ENCODE measurements at places on chromosomes 2 and 18. TPM values are rescaled to one million over a fixed set of nuclear protein-coding genes. Genes with fewer than 3 reads are reported as not detected.

SLC23A3 gene
- total RNA-seq, result 1.5 TPM

KANSL1L gene
- 18.3 TPM for total RNA-seq

SAP130 gene
- total RNA-seq, result 52.4 TPM

GRCh38 chr2:78263571-78263970 is 741.4 kb upstream of the LRRTM4 start:
- H3K27me3 ChIP-seq, result no peaks in the 10 kb centered on the region
- H3K4me3 ChIP-seq, result no peak overlapping the region
- DNase-seq, result no peak
- H3K36me3 ChIP-seq, result no peaks in the 10 kb centered on the region

ERFE gene
- total RNA-seq, result 2.6 TPM

- H3K27me3 ChIP-seq, result peaks cover 15% of the 10 kb centered on the region
- H3K27ac ChIP-seq, result no peak overlapping the region
- DNase-seq, result no peak
- H3K4me1 ChIP-seq, result peaks cover 15% of the 10 kb centered on the region
Observed at GRCh38 chr2:10045561-10046355, 2.4 kb downstream of the KLF11 start.

- H3K27ac ChIP-seq, result no peak overlapping the region
- H3K36me3 ChIP-seq, result peaks cover 4% of the 10 kb centered on the region
- H3K27me3 ChIP-seq, result peaks cover 10% of the 10 kb centered on the region
- H3K4me1 ChIP-seq, result peaks cover 17% of the 10 kb centered on the region
- DNase-seq, result no peak
Observed at GRCh38 chr2:60509066-60509465, 44.4 kb downstream of the BCL11A start.

DNA sequence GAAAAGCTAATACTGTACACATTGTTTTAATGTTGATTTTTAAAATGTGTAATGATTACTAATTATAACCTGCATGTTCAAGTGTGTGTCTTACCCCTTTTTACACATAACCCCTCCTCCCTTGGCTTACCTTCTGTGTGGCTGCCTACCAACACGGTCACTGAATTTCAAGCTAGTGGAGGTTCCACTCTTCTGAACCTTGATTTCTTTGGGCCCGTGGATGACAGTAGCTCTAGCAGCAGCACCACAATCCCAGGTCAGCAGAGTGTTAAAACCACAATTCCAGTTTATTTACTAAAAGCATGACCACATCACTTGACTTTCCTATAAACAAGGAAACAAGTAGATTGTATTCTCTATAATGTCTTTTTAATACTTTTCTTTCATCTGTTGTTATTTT is 56.9 kb downstream of the AFTPH start:
- no peak overlapping the region for H3K4me3 ChIP-seq
- no peaks in the 10 kb centered on the region for H3K27me3 ChIP-seq
- peaks cover 6% of the 10 kb centered on the region for H3K36me3 ChIP-seq
- no peak for DNase-seq
- no peaks in the 10 kb centered on the region for H3K4me1 ChIP-seq

SIGLEC15 gene
- not detected for total RNA-seq

SYT4 gene
- 8.2 TPM for total RNA-seq

TFPI gene
- total RNA-seq, result 7.0 TPM

DNA sequence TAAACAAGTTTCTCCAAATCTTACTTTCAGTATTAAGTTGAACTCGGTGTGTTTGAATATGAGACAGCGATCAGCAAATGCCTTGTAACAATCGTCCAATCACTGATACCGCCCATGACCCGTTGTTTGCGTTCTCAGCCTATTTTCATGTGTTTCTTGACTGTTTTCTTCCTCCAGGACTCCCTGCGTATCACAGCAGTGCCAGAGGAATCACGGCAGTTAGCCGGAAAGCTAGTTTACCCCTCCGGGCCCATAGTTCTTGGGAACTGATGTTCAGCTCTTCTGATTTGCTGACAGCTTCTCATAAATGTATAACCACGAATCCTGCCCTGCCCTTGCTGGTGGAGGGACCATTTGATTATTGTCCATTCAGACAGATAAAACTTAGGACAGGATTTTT is 42.2 kb upstream of the TPO start:
- H3K27me3 ChIP-seq, result no peaks in the 10 kb centered on the region
- H3K4me1 ChIP-seq, result no peaks in the 10 kb centered on the region
- no peak overlapping the region for H3K4me3 ChIP-seq
- no peaks in the 10 kb centered on the region for H3K36me3 ChIP-seq
- no peak for DNase-seq

GRCh38 chr2:241137276-241138190 is 11.7 kb downstream of the PASK start:
- H3K4me3 ChIP-seq, result no peak overlapping the region
- no peak overlapping the region for H3K27ac ChIP-seq
- DNase-seq, result no peak
- no peaks in the 10 kb centered on the region for H3K4me1 ChIP-seq
- H3K36me3 ChIP-seq, result peaks cover 6% of the 10 kb centered on the region

STRADB gene
- total RNA-seq, result 40.4 TPM

GRCh38 chr2:136376798-136377211 is 258.9 kb upstream of the CXCR4 start:
- peak overlapping the region; percentile 47 for H3K4me3 ChIP-seq
- peak; percentile 22 for DNase-seq
- H3K27me3 ChIP-seq, result no peaks in the 10 kb centered on the region

UNC80 gene
- 2.8 TPM for total RNA-seq

- DNase-seq, result no peak
- H3K27me3 ChIP-seq, result no peaks in the 10 kb centered on the region
- H3K4me3 ChIP-seq, result no peak overlapping the region
Observed at GRCh38 chr2:236535024-236535423, 34.6 kb upstream of the ACKR3 start.

- H3K27ac ChIP-seq, result no peak overlapping the region
- H3K4me3 ChIP-seq, result no peak overlapping the region
- DNase-seq, result no peak
- peaks cover 43% of the 10 kb centered on the region for H3K27me3 ChIP-seq
Observed at GRCh38 chr2:158717366-158718195, 77.5 kb upstream of the DAPL1 start.

- no peak overlapping the region for H3K4me3 ChIP-seq
- H3K27ac ChIP-seq, result no peak overlapping the region
- peaks cover 70% of the 10 kb centered on the region for H3K4me1 ChIP-seq
- no peaks in the 10 kb centered on the region for H3K27me3 ChIP-seq
- H3K36me3 ChIP-seq, result peaks cover 3% of the 10 kb centered on the region
Observed at GRCh38 chr2:239229545-239230279, 171.1 kb downstream of the HDAC4 start.

TMEM247 gene
- not detected for total RNA-seq

- H3K36me3 ChIP-seq, result no peaks in the 10 kb centered on the region
- H3K4me3 ChIP-seq, result no peak overlapping the region
- H3K27ac ChIP-seq, result no peak overlapping the region
- DNase-seq, result no peak
- peaks cover 4% of the 10 kb centered on the region for H3K4me1 ChIP-seq
- H3K27me3 ChIP-seq, result no peaks in the 10 kb centered on the region
Observed at GRCh38 chr18:44521668-44522022, 159.0 kb upstream of the SETBP1 start.

DHRS9 gene
- not detected for total RNA-seq

GRCh38 chr2:236565212-236565611 is 4.4 kb upstream of the ACKR3 start:
- H3K4me3 ChIP-seq, result no peak overlapping the region
- no peak for DNase-seq
- H3K27me3 ChIP-seq, result peaks cover 35% of the 10 kb centered on the region
- H3K36me3 ChIP-seq, result no peaks in the 10 kb centered on the region

GRCh38 chr2:219702796-219703545 is 75.5 kb downstream of the SLC4A3 start:
- H3K27ac ChIP-seq, result peak overlapping the region; percentile 21
- peaks cover 2% of the 10 kb centered on the region for H3K27me3 ChIP-seq
- H3K36me3 ChIP-seq, result no peaks in the 10 kb centered on the region
- peaks cover 39% of the 10 kb centered on the region for H3K4me1 ChIP-seq
- H3K4me3 ChIP-seq, result no peak overlapping the region
- DNase-seq, result no peak

GRCh38 chr2:232731470-232731869 is 34.3 kb downstream of the GIGYF2 start:
- no peak overlapping the region for H3K4me3 ChIP-seq
- H3K36me3 ChIP-seq, result peaks cover 14% of the 10 kb centered on the region
- H3K27ac ChIP-seq, result no peak overlapping the region
- no peaks in the 10 kb centered on the region for H3K27me3 ChIP-seq
- DNase-seq, result no peak

DNA sequence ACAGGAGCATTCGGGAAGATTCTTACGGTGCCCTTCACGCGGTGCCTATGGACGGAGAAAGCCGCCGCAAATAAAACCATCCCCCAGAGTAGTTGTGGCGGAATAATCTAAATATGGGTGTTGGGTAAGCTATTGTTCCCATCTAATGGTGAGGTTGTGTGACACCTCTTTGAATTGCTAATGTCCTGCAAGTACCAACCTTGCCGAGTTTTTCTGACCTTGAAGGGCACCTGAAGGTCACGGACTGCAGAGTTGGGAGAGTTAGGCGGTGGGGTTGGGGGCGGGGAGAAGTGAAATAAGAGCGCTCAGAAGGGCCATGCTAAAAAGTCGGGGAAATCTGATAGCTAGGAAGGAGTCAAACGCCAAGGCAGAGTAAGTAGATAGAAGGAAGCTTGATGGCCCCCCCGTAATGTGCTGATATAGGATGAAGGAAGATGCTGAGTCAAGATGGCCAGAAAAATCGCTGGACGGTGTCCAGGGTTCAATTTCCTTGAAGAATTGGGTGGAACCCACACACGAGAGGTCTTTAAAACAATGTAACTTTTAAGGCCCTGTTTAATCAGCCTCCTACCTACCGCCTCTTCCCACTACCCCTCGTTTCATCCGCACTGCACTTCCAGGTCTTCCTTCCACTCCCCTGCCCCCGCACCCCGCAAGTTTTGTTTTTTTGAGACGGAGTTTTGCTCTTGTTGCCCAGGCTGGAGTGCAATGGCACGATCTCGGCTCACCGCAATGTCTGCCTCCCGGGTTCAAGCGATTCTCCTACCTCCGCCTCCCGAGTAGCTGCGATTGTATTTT is 600 bp downstream of the KATNAL2 start:
- H3K4me1 ChIP-seq, result peaks cover 45% of the 10 kb centered on the region
- H3K27ac ChIP-seq, result peak overlapping the region; percentile 94
- H3K36me3 ChIP-seq, result no peaks in the 10 kb centered on the region
- no peak for DNase-seq

DNA sequence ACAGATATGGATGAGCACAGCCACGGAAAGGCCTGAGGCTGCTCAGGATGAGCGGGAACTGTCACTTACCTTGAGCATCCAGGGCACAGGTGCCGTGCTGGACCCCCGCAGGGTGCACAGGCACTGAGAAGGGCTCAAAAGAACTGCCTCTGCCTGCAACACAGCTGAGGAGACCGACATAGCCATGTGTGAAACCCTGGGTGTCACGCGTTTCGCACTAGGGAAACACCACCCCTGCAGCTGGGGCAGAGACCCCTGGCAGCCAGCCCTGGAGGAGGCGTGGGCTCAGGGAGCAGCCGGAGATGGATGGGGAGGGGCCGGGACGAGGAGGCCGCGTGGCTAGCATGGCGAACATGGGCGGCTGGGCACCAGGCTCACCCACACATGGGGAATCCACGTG is 228.9 kb downstream of the EIPR1 start:
- H3K4me1 ChIP-seq, result peaks cover 22% of the 10 kb centered on the region
- H3K27me3 ChIP-seq, result no peaks in the 10 kb centered on the region

DNA sequence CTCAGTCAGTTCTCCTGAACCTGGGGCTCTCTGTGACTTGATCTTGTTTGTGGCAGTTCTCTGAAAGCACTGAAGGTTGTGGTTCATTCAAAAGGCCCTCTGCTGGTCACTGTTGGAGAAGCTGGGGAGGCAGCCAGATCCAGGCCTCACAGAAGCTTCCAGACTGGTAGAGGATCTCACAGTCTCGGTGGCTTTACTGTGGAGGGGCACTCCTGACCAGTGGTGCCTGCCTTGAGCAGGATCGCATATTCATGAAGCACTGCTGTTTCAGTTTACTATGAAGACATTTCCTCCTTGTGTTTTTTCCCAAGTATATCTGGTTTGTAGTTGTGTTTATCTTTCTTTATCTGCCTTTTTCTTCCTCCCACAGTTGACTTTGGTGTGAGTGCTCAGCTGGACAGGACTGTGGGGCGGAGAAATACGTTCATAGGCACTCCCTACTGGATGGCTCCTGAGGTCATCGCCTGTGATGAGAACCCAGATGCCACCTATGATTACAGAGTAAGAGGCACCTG is 133.9 kb downstream of the MAP4K4 start:
- peaks cover 21% of the 10 kb centered on the region for H3K36me3 ChIP-seq
- no peaks in the 10 kb centered on the region for H3K27me3 ChIP-seq
- DNase-seq, result peak; percentile 60
- peaks cover 28% of the 10 kb centered on the region for H3K4me1 ChIP-seq
- H3K27ac ChIP-seq, result no peak overlapping the region

GRCh38 chr2:97691166-97691565 is 21.7 kb downstream of the C2orf92 start:
- no peak for DNase-seq
- H3K36me3 ChIP-seq, result no peaks in the 10 kb centered on the region
- no peaks in the 10 kb centered on the region for H3K27me3 ChIP-seq
- H3K4me1 ChIP-seq, result no peaks in the 10 kb centered on the region

GRCh38 chr2:97706708-97707345 is 6.5 kb upstream of the ZAP70 start:
- no peaks in the 10 kb centered on the region for H3K36me3 ChIP-seq
- no peak overlapping the region for H3K4me3 ChIP-seq
- no peak overlapping the region for H3K27ac ChIP-seq
- DNase-seq, result no peak
- peaks cover 9% of the 10 kb centered on the region for H3K4me1 ChIP-seq
- H3K27me3 ChIP-seq, result no peaks in the 10 kb centered on the region

GTF2A1L gene
- not detected for total RNA-seq

- DNase-seq, result no peak
- no peak overlapping the region for H3K4me3 ChIP-seq
- H3K27me3 ChIP-seq, result no peaks in the 10 kb centered on the region
- H3K36me3 ChIP-seq, result no peaks in the 10 kb centered on the region
- H3K27ac ChIP-seq, result no peak overlapping the region
- no peaks in the 10 kb centered on the region for H3K4me1 ChIP-seq
Observed at GRCh38 chr2:40915651-40916050, 463.8 kb upstream of the SLC8A1 start.

DNA sequence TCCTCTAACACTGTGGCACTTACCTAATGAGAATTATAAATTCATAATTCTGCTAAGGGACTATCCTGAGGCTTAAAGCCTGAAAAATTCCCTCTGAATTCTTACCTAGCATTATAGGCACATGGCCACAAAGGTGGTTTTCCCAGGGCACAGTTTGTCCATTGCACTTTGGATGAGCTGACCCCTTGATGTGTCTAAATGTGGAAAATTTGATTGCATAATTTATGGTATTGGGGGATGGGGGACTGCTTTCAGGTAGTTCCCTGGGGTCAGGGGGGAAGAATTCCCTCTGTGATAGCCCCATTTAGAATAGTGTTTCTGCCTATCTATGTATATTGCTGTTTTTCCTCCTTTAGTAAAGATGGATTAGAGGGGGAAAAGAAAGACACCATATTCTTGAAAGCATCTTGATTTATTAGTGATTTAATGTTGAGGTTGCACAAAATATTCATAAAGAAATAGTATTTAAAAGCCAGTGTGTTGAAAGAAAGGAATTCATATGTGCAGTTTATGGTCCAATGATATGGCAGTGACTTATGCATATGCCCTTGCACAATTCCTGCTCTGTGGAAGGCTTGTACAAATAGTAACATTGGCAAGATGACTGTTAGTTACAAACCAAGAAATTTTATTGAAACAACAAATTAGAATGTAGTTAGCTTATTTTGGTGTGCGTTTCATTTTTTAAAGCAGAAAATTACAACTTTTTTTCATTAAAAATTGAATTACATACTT is 8.7 kb upstream of the HTR2B start:
- DNase-seq, result no peak
- no peak overlapping the region for H3K4me3 ChIP-seq
- no peaks in the 10 kb centered on the region for H3K27me3 ChIP-seq
- H3K27ac ChIP-seq, result no peak overlapping the region

PLCL1 gene
- total RNA-seq, result 0.32 TPM

UGT1A5 gene
- not detected for total RNA-seq
